ENCODE measurements at places on chromosomes 7 and 10. TPM values are rescaled to one million over a fixed set of nuclear protein-coding genes. Genes with fewer than 3 reads are reported as not detected.
A peak's percentile ranks its signal among the peaks of the same experiment; 100 is the strongest.

DNA sequence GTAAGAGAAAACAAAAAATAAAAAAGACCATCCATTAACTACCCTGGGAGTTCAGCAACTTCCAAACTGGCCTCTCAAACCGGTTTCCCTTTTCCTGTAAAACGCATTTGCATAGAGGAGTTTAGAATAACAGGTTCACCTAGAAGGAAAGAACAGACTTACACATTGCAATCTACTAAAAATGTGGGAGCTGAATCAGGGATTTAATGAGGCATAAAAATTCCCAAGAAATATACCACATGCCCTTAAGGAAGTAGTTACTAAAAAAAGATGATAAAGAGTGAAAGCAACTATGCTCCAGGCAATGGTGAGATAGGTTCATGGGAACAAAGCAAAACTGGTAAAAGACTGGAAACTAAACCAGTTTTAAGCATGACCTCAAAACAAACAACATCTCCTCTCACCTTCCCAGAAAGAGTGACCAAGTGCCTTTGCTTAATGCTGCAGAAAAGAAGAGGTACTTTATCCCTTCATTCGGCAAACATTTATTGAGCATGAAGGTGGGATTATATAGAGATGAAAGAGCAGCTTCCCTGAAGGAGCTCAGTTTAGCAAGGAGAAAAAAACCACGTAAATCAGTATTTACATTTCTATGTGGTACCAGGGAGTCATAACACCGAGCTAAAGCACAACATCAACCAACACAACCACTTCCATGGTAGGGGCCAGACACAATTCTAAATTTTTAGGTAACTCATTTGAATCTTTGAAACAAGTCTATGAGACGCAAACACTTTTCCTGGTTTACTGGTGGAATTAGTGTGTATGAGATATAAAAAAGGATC lies 152.8 kb downstream of the SGMS1 start:
- no peaks in the 10 kb centered on the region for H3K36me3 ChIP-seq
- no peaks in the 10 kb centered on the region for H3K27me3 ChIP-seq
- H3K4me1 ChIP-seq = peaks cover 45% of the 10 kb centered on the region
- peak overlapping the region; percentile 44 for H3K4me3 ChIP-seq

DNA sequence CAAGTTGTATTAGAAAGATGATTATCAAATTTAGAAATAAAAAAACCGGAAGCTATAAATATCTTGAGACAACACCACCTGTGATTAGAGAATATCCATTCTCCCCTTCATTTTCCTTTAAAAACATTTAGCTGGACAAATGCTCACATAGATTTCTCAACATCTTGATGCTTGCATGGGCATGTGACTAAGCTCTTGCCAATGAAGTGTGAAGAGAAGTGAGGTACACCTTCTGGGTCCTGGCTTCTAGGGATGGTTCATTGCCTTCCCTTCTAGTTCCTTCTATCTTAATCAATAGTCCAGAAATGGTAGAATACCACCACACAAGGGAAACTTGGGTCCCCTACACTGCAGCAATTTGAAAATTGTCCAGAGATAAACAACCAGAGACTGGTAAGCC lies 41.0 kb downstream of the WAPL start:
- peaks cover 26% of the 10 kb centered on the region for H3K4me1 ChIP-seq
- no peak overlapping the region for H3K4me3 ChIP-seq
- H3K36me3 ChIP-seq = peaks cover 7% of the 10 kb centered on the region

Gene ADAM12
- 0.22 TPM for total RNA-seq

DNA sequence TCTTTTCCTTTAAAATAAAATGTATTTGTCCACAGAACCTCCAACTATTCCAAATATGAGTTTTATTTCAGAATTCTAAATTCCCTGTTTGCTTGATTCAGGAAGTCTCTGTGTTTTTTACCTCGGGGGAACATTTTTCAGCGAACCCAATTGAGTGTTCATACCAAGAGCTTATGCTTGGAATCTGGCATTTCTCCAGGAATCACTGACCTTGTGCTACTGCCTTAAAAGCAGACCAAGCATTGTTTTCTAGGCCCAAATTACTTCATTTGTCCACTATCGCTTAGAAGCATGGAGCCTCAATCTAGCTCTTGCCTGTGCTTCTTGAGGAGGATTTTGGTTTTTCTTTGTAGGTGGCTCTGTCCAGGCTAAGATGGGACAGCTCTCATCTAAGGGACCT lies 59.4 kb downstream of the EBLN1 start:
- H3K27me3 ChIP-seq = no peaks in the 10 kb centered on the region
- H3K4me3 ChIP-seq = no peak overlapping the region
- H3K4me1 ChIP-seq = peaks cover 13% of the 10 kb centered on the region
- no peaks in the 10 kb centered on the region for H3K36me3 ChIP-seq
- DNase-seq = no peak

- DNase-seq = no peak
- H3K27me3 ChIP-seq = peaks cover 20% of the 10 kb centered on the region
- H3K27ac ChIP-seq = peak overlapping the region; percentile 70
- peaks cover 15% of the 10 kb centered on the region for H3K36me3 ChIP-seq
- H3K4me1 ChIP-seq = peaks cover 17% of the 10 kb centered on the region
These were observed 823 bp downstream of the COPG2 start for GRCh38 chr7:130667593-130668257.

Gene NUTM2A
- total RNA-seq = 0.48 TPM

DNA sequence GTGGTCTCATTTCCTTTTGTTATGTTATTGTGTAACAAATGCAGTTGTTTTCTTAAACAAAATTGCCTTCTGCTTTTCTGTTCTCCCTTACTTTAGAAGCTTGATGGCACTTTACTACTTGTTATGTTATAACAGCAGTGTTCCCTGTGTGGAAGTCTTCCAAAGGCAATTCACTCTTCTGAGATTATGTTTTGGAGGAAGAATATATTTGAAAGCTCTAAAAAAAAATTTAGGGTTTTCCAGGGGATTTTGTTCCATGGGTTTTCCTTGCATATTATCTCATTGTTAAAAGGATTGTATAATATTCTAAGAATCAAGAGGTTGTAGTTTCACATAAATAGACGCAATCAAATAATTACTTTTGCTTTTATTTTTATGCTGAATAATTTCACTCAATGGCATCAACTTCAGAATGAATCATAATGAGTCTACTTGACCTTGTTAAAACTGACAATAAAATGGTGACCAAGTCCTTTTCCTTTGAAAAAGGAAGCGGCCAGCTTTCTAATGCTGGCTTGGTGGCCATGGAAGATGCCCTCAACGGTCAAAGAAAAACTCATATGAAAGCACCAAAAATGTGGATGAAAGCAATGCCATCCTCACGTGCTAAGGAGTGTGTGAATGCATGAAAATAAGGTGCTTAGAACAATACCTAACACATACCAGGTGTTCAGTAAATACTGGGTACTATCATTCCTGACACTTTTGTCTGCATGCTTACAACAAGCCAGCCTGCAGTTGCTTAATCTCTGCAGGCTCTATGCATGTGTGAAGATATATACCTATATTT lies 92.4 kb upstream of the KLF6 start:
- H3K36me3 ChIP-seq = peaks cover 5% of the 10 kb centered on the region
- H3K4me3 ChIP-seq = no peak overlapping the region

- peaks cover 19% of the 10 kb centered on the region for H3K36me3 ChIP-seq
- no peaks in the 10 kb centered on the region for H3K27me3 ChIP-seq
- peak overlapping the region; percentile 93 for H3K27ac ChIP-seq
- peak; percentile 59 for DNase-seq
- peak overlapping the region; percentile 11 for H3K4me3 ChIP-seq
These were observed 51.0 kb downstream of the FBXW4 start for GRCh38 chr10:101644002-101644401.

Gene KIF11
- 55.7 TPM for total RNA-seq

DNA sequence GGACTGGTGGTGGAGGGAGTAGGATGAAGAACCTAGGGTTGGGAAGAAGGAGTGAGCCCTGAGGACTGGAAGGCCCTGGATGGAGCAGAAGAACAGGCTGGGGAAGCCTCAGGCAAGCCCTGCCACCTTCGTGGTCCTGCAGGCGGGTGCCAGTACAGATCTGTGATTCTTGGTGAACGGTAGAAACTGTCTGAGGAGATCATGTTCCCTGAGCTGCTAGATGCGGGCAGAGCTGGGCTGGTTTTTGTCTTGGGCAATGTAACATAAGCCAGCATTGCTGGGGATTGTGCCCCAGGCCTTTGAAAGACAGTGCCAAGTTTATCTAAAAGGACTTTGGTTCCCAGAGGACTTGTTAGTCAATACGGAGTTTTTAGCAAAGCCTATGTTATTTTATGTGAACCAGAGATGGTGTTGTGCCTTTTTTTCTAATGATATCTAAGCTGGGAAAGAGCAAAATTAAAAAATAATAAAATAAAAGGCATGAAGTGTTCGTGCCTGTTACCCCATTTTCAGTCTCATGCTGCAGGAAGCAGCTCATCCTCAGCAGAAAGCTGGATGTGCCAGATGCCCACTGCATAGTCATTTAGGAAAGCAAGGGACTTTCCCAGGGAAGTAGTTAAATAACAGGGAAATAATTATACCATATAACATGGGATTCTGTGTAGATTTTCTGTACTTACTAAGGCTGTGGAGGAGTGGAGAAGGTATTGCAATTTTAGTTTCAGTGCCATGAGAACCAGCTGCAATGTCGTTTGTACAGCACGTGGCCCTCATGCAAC lies 24.4 kb upstream of the FIGNL1 start:
- no peak for DNase-seq
- peaks cover 13% of the 10 kb centered on the region for H3K4me1 ChIP-seq
- no peak overlapping the region for H3K4me3 ChIP-seq
- H3K36me3 ChIP-seq = no peaks in the 10 kb centered on the region
- no peak overlapping the region for H3K27ac ChIP-seq
- peaks cover 4% of the 10 kb centered on the region for H3K27me3 ChIP-seq

- no peak overlapping the region for H3K4me3 ChIP-seq
- H3K4me1 ChIP-seq = peaks cover 13% of the 10 kb centered on the region
- no peak for DNase-seq
- no peak overlapping the region for H3K27ac ChIP-seq
- no peaks in the 10 kb centered on the region for H3K36me3 ChIP-seq
These were observed 102.6 kb upstream of the CSTF2T start for GRCh38 chr10:51802030-51802429.

Gene C10orf105
- 0.48 TPM for total RNA-seq

GRCh38 chr7:29647020-29647654 lies 83.5 kb downstream of the PRR15 start:
- no peak overlapping the region for H3K27ac ChIP-seq
- H3K36me3 ChIP-seq = no peaks in the 10 kb centered on the region
- H3K27me3 ChIP-seq = no peaks in the 10 kb centered on the region
- H3K4me3 ChIP-seq = no peak overlapping the region
- DNase-seq = no peak
- H3K4me1 ChIP-seq = no peaks in the 10 kb centered on the region

GRCh38 chr10:63164166-63164623 lies 31.1 kb downstream of the NRBF2 start:
- DNase-seq = no peak
- no peak overlapping the region for H3K4me3 ChIP-seq
- no peaks in the 10 kb centered on the region for H3K4me1 ChIP-seq
- H3K27me3 ChIP-seq = no peaks in the 10 kb centered on the region
- H3K27ac ChIP-seq = peak overlapping the region; percentile 83
- peaks cover 33% of the 10 kb centered on the region for H3K36me3 ChIP-seq

GRCh38 chr7:46775776-46776175 lies 806.1 kb downstream of the TNS3 start:
- peaks cover 11% of the 10 kb centered on the region for H3K4me1 ChIP-seq
- no peaks in the 10 kb centered on the region for H3K27me3 ChIP-seq

DNA sequence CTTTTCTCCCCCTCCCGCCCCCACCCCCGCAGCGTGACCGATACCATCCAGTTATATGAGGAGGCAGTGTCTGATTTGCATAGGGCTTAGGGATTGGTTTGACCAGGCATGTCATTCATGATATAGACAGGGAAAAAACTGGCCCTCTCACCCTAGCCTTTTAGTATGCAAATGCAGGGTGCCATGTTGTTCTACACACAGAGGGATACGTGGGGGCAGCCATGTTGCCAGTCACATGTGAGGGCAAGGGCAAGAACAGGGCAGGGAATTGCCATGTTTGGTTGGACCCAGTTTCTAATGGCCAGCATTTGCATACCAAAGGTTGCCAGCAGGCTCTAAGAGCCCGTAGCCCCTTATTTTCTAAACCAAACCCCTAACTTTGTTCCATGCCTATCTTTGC lies 552.1 kb downstream of the SORCS1 start:
- H3K27me3 ChIP-seq = peaks cover 56% of the 10 kb centered on the region
- H3K4me1 ChIP-seq = peaks cover 9% of the 10 kb centered on the region
- no peaks in the 10 kb centered on the region for H3K36me3 ChIP-seq
- no peak for DNase-seq
- no peak overlapping the region for H3K4me3 ChIP-seq

Gene CASTOR2
- 38.7 TPM for total RNA-seq

GRCh38 chr7:20199015-20199737 lies 18.0 kb downstream of the MACC1 start:
- no peaks in the 10 kb centered on the region for H3K36me3 ChIP-seq
- no peaks in the 10 kb centered on the region for H3K27me3 ChIP-seq
- H3K4me3 ChIP-seq = no peak overlapping the region

DNA sequence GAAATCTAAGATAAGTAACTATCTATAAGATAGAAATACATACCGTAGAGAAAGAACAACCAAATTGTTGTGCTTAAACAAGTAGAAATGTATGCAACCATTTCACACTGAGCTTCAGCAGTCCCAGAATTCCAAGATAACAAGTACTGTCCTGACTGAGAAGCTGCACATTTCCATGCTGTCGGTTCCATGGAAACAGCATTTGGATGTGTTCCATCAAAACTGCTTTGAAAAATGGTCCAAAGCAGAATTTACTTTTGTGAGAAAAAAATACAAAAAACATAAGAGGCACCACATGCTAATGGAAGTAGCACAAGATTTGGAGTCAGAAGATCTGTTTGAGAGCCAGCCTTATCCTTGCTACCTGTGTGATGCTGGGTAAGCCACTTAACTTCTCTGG lies 92.6 kb downstream of the MTERF1 start:
- H3K36me3 ChIP-seq = no peaks in the 10 kb centered on the region
- no peak overlapping the region for H3K4me3 ChIP-seq

- H3K36me3 ChIP-seq = no peaks in the 10 kb centered on the region
- H3K4me3 ChIP-seq = no peak overlapping the region
- H3K27me3 ChIP-seq = no peaks in the 10 kb centered on the region
- DNase-seq = no peak
These were observed 11.6 kb downstream of the GOLGA7B start for GRCh38 chr10:97861097-97861750.

- no peak overlapping the region for H3K27ac ChIP-seq
- no peak for DNase-seq
- H3K4me1 ChIP-seq = no peaks in the 10 kb centered on the region
- no peaks in the 10 kb centered on the region for H3K36me3 ChIP-seq
These were observed 146.4 kb downstream of the ANLN start for GRCh38 chr7:36535866-36536664.

Gene PIP
- not detected for total RNA-seq

Gene LYZL2
- not detected for total RNA-seq

- no peak for DNase-seq
- H3K27ac ChIP-seq = no peak overlapping the region
- H3K4me3 ChIP-seq = no peak overlapping the region
- H3K4me1 ChIP-seq = no peaks in the 10 kb centered on the region
- no peaks in the 10 kb centered on the region for H3K27me3 ChIP-seq
These were observed 30.9 kb downstream of the CDK1 start for GRCh38 chr10:60809157-60809556.

GRCh38 chr10:59934701-59935100 lies 28.3 kb upstream of the CCDC6 start:
- H3K4me3 ChIP-seq = no peak overlapping the region
- DNase-seq = no peak
- H3K4me1 ChIP-seq = peaks cover 14% of the 10 kb centered on the region
- no peaks in the 10 kb centered on the region for H3K27me3 ChIP-seq

Measured in WTC11 (cell line).